ENCODE measurements at places on chromosomes 3 and 15.

DNA sequence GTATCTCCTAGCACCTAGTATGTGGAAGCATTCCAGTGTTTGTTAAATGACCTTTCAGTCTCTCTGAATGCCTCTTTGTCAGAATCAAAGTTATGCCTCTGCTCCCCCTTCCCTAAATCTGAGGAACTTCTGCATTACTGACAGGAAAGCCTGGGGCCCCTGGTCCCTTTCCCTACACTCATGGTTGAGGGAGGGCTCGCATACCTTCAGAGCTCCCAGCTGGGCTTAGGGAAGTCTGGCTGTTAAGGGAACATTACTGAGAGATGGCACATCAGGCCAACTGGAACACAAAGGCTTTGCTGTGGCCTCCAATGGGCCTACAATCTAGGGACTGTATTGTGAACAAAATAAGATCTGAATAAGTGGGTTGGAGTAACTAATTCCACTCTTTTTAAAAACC lies 10.3 kb downstream of the PKM start:
- no peak for DNase-seq

GRCh38 chr3:130901463-130902204 lies 7.8 kb downstream of the ATP2C1 start:
- DNase-seq: no peak

DNA sequence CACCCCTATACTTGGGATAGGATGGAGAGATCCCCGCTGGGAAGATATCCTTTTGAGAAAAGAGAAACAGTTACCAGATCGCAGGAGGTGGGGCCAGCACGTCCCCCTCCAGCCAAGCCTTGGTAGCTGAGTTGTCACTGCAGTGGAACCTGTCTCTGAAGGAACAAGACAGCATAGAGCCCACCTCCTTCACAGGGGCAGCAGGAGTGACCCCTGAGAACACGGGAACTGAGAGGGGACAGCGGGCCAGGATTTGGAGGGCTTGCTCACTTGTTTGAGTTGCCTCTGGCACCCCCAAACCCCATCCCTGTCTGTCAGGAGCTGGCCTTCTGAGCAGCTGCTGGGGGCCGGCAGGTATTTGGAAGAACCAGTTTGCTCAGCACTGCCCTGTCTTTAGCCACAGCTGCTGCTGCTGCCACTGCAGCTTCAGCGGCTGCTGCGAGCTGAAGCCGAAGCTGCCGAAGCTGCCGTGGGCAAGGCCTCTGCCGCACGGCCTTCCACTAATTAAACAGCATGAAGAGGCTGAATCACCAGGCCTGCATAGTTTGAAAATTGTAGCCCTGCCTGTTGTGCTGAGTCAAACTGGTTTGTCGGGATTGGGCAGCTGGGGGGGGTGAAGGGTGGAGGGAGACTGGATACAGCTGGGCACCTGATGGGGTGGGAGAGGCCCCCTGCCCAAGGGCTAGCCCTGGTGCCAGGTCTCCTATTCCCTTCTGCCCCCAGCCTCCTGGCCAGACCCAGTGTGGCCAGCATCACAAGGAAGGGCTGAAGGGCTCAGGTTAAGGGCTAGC lies 4.0 kb downstream of the EPHB3 start:
- DNase-seq: no peak

GRCh38 chr3:14548321-14548729 lies 8.2 kb upstream of the GRIP2 start:
- DNase-seq: peak; percentile 50

DNA sequence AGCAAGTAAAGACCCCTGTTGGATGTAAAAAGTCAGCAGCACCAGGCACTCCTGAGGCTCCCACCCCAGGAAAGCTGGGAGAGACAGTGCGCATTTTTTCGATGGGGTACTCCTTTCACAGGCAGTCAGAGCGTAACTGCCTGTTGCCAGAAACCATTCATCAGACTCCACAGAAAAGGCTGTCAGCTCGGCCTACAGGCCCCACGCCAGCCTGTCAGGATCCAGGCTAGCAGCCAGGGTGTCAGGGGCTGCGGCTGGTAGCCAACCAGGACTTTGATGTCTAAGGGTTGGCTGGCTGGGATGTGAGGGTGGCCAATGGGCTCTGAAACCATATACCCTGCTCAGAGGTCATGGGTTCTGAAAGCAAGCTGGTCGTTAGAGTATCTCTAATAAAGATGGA lies 164.5 kb downstream of the WNT5A start:
- DNase-seq: no peak

GRCh38 chr3:174276826-174277225 lies 582.3 kb upstream of the NAALADL2 start:
- no peak for DNase-seq

GRCh38 chr15:31461911-31462480 lies 135.4 kb downstream of the KLF13 start:
- no peak for DNase-seq

DNA sequence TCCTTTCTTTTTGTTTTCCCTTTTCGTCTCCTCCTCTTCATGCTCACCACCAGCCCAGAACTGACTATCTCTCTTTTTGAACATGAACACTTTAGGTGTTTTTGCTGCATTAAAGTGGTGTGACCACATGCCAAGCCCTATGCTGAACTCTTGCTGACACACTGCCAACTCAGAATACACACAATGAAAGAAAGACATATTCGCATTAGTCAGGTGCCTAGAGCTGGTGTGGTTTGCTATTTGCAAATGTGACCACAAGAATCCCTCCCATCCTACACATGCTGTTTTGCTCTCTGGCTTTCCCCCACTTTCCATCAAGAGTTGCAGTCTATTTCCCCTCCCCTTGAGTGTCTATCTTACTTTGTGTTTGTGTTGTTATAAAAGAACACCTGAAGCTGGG lies 967.8 kb upstream of the CFAP20DC start:
- no peak for DNase-seq

DNA sequence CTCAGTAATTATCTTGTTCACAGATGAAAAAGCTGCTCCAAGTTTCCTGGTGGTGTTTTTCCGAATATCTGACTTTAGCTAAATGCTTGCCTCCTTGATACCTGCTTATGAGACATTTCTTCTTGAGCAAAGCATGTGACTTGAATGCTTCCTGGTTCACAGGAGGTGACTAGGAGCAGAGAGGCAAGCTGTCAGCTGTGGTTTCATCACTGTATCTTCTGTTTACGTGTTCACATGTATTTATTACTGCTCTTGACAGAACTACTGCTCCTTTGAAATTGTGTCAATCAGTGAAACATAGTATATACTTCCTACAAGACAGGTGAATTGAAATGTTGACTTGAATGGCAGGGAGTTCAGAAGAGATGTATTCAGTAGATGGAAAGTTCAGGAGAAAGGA lies 8.9 kb upstream of the SPPL2A start:
- DNase-seq: no peak

GRCh38 chr15:59203008-59203407 lies 3.6 kb upstream of the LDHAL6B start:
- no peak for DNase-seq

DNA sequence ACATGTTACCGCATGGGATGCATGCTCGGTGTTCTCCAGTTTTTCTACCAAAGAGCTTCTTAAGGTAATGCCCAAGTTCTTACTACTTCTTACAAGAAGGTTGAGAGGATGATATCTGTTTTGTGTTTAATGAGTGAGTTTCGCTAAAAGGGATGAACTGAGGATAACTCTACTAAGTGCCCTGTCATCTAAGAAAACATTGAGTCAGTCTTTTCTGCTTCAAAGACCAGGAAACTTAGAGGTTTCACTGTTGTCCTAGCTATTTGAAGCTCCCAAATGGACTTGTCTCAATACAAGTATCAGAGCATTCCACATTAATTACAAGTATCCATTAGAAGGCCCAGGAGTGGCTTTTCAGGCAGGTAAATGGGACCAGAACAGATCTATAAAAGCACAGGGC lies 296.2 kb downstream of the KBTBD8 start:
- DNase-seq: no peak

DNA sequence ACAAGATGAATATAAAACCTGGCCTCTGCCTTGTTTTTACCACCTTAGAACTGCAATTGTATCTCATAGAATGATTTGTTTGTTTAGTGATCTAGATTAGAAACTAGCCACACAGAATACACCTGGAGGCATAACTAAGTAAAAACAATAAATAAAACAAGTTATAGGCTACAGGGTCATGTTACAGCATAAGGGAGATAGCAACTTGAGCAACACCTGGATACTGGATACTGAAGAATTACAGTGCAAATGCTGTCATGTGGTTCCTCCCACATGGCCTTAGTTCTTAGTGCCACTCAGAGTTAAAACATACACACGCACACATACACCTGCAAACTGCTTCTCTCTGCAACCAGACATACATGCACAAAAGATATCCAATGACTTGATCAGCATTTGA lies 563.4 kb upstream of the DPPA4 start:
- DNase-seq: no peak

- DNase-seq: no peak
Measured at GRCh38 chr3:195025056-195025883, 245.7 kb downstream of the XXYLT1 start.

- no peak for DNase-seq
Measured at GRCh38 chr3:170081079-170081741, 43.4 kb downstream of the GPR160 start.

DNA sequence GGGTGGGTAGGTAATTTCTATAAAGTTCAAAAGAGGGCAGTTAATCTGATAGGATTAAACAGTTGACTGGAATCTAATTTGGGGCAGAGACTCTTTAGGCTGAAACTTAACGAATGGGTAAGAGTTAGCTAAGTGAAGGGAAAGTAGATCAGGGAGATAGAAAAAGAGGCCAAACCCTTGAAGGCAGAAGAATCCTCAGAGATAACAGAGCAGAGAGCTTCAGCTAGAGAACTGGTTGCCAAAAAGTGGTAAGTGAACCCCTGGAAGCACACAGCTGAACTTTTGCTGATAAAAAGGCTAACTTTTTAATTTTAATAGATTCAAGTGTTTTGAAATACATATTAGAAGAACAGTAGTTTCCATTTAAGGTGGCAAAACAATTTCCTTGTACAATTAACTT lies 99.2 kb downstream of the FHIT start:
- no peak for DNase-seq

- no peak for DNase-seq
Measured at GRCh38 chr3:5485427-5485826, 297.9 kb downstream of the EDEM1 start.

DNA sequence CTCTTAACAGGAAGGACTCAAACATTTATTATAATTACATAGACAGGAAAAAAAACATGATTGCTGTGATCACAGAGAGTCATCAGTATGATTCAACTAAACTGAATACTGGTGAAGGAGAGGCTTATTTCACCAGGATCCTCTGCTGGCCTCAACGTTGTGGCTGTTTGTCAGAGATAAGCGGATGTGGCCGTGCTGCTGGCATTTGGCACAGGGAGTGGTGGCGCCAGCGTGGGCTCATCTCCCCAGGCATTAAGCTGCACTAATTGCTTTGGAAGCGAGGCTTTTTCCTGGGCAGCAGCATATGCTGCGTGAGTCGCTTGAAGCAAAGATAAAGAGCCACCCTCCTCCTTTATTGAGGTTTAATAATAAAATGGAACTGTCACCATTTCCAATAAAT lies 306.7 kb downstream of the LRTM1 start:
- no peak for DNase-seq

GRCh38 chr3:193640728-193641439 lies 47.9 kb downstream of the OPA1 start:
- no peak for DNase-seq

GRCh38 chr3:67083277-67083676 lies 85.2 kb downstream of the KBTBD8 start:
- DNase-seq: no peak

DNA sequence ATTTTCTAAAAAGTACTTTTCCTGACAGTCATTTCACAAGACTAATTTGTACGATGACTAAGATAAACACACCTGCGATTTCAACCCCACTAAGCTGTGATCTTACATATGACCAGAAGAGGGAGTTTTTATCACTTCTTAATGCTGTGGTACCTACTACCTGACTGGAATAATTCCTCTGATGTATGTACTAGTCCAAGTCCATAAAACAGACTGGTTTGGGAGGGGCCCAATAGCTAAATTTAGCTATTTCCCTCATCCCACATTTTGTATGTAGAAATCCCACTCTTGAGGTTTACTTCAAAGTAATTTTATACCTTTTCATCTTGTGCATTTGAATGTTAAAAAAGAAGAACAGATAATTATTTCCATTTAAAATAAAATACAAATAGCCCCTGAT lies 49.7 kb upstream of the SCAANT1 start:
- DNase-seq: peak; percentile 51

DNA sequence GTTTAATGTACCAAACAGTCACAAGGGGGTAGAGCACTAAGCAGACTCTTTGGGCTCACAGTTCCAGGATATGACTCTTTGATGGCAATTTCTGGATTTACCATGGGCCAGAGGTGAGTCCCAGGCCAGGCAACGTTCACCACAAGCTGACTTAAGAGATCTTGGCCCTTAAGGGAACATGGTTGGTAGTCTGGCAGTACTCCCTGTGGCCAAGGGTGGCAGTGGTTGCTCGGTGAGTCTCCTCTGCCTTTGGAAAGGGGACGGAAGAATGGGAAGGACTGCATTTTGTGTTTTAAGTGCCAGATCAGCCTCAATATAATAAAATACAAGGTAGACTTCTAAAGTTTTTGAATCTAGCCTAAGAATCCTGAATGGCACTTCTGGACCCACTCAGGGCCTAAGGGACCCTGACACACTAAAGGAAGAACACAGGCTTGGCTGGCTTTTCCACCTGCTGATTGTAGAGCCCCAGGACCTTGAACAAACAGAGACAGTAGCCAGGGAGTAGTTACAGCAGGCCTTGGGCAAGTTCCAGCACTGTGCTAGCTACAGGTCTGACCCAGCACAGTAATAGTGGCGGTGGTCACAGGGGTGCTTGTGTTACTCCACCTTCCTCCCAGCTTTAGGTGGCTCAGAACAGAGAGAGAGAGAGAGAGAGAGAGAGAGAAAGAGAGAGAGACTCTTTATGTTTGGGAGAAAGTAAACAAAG lies 730.7 kb upstream of the ALCAM start:
- DNase-seq: peak; percentile 1

- no peak for DNase-seq
Measured at GRCh38 chr3:42520336-42520735, 17.9 kb downstream of the VIPR1 start.

DNA sequence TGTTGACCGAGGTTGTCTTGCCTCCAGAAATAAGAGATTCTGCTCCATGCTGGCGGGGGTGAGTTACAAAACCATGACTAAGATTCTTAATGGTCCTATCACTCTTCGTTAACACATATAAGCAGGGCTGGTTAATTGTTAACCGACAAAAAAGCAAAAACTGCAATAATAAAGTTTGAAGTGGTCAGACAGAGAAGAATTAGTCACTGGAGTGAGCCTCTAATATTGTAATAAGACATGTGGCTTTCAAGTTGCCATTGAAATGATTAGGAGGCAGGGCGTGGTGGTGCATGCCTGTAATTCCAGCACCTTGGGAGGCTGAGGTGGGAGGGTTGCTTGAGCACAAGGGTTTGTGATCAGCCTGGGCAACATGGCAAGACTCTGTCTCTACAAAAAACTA lies 78.4 kb upstream of the NR2F2 start:
- DNase-seq: no peak

DNA sequence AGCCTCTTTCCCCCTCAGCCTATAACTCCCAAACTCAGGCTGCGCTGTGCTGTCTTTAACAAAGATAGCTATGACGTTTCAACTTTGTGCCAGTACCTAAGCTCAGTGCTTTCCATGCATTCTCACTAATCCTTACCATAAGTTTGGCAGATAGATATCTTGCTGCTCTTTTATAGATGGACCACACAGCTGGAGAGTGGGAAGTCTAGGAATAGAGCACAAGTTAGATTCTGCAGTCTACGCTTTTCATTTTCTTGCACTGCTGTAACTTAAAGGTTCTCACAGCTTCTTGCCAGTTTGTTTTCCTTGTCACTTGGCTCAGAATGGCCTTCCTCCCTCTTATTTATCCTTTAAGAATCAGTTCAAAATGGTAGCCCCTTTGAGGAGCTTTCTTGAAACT lies 468.8 kb downstream of the CNTN4 start:
- DNase-seq: no peak

Measured in SW 1271 (cell line).